Uterus (tissue), 4 donors: ENCODE measurements at places on chromosomes 16 and 17.

DNA sequence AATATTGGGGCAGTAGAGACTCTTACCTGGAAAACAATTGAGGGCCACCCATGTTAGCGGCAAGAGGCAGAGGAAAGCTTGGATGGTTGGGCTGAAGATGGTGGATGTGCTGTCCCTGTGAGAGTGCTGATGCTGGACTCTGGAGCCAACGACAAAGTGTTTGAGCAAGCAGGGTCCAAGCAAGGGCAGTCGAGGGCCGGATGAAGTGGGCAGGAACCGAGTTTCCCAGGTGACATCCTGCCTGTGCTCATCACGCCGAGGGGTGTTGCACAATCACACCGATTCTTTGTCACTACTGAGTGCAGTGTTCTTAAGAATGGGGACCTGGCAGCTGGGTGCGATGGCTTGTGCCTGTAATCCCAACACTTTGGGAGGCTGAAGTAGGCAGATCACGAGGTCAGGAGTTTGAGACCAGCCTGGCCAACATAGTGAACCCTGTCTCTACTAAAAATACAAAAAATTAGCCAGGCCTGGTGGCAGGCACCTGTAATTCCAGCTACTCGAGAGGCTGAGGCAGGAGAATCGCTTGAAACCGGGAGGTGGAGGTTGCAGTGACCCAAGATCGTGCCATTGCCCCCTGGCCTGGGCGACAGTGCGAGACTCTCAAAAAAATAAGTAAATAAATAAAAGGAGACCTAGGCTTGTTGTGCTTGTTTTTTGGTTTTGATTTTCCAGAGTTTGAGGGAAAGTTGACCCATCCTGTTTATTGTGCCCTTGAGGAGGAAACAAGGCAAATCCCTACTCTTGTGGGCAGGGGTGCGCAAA lies 6.1 kb downstream of the PYCARD start:
- no peak for DNase-seq

DNA sequence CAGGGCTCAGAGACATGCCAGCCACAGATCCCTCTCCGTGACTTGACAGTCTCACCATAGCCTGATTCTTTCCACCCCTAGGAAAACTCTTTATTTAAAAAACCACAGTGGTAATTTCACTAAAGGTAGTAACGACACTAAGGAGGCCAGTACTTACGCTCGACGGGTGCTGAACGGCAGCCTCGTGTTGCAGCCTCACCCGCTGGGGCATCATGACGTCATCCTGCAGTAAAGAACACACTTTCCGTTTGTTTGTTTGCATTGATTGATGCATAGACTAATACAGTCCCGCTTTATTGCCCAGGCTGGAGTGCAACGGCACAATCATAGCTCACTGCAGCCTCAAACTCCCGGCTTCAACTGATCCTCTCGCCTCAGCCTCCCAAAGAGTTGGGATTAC lies 65.1 kb upstream of the METRNL start:
- DNase-seq = no peak

DNA sequence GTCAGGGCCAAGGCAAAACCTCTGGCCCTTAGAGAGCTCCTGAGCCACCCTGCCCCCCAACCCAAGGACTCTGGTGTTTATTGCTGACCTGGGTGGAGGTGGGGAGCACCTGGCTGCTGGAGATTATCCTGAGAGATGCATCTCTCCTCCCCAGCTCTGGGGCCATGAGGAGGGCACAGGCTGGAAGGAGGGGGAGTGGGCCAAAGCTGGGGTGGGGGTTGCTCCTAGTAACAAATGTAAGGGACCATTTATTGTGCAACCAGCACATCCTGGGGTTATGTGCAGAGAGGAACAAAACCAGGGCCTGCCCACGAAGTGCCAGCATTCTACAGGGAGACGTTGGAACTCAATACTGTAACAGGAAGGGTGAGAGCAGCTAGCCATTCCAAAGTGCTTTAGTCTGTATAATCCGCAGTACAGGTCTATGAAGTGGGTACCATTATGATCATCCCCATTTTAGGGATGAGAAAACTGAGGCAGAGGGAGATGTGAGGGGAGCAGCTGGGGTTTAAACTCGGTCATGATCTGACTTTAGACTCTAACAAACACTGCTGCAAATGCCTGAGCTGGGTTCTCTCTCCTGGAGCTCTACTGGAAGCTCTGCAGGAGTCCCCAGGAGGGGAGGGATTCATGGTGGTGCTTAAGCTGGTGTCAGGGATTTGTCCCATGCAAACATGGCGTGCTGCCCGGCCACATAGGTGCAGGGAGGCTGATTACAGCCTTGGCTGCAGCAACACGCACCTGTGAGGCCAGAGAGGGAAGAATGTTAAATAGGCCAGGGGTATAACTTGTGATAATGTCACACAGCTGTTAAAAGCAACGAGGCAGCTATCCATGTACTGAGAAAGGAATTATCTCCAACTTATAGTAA lies 1.4 kb upstream of the RHBDF2 start:
- DNase-seq = no peak

GRCh38 chr16:57341441-57342303 lies 16.9 kb upstream of the CCL22 start:
- no peak for DNase-seq

GRCh38 chr17:14688134-14688533 lies 387.3 kb downstream of the HS3ST3B1 start:
- DNase-seq = no peak

- no peak for DNase-seq
Observed at GRCh38 chr17:69096541-69096940, 35.8 kb upstream of the ABCA9 start.

- DNase-seq = no peak
Observed at GRCh38 chr17:6328279-6328678, 106.6 kb downstream of the AIPL1 start.

- DNase-seq = peak; percentile 88
Observed at GRCh38 chr16:2752850-2753732, 653 bp downstream of the SRRM2 start.

GRCh38 chr17:28320215-28321061 lies 1.4 kb downstream of the TMEM97 start:
- no peak for DNase-seq

- DNase-seq = no peak
Observed at GRCh38 chr17:47953909-47954308, 3.8 kb downstream of the PRR15L start.

GRCh38 chr16:11835309-11835708 lies 16.0 kb downstream of the RSL1D1 start:
- no peak for DNase-seq

GRCh38 chr17:58334256-58334655 lies 5.7 kb upstream of the TSPOAP1 start:
- no peak for DNase-seq

DNA sequence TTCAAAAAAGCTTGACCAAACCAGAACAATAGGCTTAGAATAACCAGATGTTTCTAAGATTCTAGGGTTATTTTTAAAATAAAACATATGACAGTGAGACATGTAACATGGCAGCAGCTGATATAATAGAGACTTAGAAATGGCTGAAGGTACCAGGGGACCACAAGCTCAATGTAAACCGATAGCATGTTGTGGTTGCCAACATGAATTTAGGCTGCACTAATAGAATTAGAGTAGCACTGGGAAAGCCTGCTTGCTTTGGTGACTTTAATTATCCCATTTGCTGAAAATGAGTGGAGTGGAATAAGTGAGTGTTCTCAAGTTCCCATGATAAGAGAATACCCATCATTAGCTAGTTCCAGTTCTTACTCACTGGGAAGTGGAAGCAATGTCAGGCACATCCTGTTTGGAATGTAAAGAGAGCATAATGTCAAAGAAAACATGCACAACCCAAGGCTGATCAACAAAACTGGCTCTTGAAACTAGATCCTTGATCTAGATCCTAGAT lies 621.2 kb upstream of the CDH5 start:
- DNase-seq = no peak

GRCh38 chr16:16017812-16018211 lies 68.4 kb downstream of the ABCC1 start:
- no peak for DNase-seq

GRCh38 chr16:66578651-66579531 lies at the start of gene CMTM2:
CMTM2 (plus strand) TSS chr16:66579463; CDS start chr16:66579608, 145 bp downstream.
- no peak for DNase-seq

DNA sequence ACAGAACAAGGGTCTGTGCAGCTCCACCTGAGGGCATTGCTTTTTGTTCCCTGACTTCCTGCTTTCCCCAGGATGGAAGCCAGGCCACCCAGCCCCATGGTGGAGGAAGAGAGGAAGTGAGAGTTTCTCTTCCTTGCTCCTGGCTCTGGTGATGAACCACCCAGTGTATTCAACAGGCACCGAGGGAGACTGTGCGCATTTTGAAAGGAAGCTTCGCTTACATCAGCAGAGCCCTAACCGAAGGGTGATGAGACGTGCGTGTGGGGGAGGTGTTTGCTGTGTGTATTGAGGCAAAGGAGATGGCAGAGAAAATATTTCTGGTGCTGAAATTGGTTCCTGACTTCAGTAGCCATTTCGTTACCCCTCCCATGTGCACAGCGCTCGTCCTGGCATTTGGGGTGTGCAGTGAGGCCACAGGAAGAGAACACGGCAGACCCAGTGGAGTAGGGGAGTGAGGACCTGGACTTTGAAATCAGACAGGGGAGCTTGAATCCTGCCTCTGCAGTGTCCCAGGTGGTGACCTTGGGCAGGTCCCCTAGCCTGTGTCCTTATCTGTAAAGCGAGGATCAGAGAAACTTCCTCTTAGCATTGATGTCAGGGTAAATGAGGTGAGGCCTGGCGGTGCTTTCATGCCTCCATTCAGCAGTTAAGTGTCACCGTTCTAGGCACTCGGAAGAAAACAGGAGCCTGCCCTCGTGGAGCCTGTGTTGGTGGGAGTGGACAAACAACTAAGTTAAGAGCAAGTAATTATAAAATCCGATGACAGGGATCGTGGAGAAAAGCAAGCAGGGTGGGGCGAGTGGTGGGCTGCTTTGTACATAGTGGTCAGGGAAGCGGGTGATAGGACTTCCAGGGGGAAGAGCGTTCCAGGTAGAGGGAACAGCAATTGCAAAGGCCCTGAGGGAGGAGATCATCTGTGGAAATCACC lies 7.4 kb downstream of the CMIP start:
- no peak for DNase-seq
